ENCODE measurements at places on chromosomes 12 and 14. TPM values are rescaled to one million over a fixed set of nuclear protein-coding genes. Genes with fewer than 3 reads are reported as not detected.

TAS2R13 gene
- 1.2 TPM for total RNA-seq

CD163 gene
- 3.9 TPM for total RNA-seq

DNA sequence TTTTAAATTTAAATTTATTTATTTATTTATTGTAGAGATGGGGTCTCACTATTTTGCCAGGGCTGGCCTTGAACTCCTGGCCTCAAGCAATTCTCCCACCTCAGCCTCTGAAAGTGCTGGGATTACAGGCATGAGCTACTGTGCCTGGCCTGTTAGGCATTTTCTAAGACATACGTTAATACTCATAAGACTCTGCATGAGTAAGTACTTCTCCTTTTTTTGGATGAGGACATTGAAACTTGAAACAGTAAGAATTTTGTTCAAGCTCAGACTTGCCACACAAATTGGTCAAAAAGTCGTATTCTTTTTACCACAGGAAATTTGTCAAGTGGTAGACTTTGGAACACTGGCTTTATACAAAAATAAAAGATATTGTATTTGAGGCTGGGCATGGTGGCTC lies 187.4 kb upstream of the RASSF8 start:
- no peak overlapping the region for H3K4me3 ChIP-seq
- H3K4me1 ChIP-seq: no peaks in the 10 kb centered on the region
- DNase-seq: no peak
- H3K36me3 ChIP-seq: no peaks in the 10 kb centered on the region

DNA sequence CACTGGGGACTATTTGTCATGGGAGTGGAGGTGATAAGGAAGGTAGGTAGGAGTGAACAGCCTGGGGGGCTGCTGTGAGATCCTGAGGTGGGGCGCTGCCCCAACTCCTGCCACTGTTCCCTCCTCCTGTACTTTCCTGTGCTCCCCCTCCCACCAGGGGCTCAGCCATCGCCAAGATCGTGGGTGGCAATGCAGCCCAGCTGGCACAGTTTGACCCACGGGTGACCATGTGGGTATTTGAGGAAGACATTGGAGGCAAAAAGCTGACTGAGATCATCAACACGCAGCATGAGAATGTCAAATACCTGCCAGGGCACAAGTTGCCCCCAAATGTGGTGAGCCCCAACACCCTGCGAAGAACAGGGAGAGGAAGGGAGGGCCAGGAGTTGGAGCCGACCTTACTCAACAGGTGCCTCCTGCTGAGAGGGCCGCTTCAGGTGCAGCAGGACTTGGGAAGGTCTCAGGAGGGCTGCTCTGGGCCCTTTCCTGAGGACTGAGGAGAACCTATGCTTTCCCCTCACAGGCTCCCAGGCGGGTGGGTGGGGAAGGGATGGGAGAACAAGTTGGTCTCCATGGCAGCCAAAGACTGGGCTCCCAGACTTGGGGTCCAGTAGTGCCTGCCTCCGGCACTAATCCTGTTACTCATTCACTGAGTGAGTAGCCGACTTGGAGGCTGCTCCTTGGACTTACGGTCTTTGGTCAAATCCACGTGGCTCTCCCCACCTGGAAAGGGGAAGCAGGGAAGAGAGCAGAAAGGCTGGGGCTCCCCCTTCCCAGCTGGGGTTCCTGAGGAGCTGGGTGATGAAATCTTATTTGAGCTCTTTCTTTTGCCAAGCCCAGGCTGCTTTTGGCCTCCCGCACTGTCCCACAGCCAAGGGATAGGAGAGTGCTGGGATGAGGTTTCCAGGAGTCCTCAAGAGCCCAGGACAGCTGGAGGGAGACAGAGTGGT lies 884 bp downstream of the GPD1 start:
- no peak overlapping the region for H3K27ac ChIP-seq
- H3K4me3 ChIP-seq: no peak overlapping the region
- DNase-seq: no peak
- H3K4me1 ChIP-seq: peaks cover 6% of the 10 kb centered on the region

- H3K4me3 ChIP-seq: no peak overlapping the region
- H3K36me3 ChIP-seq: no peaks in the 10 kb centered on the region
- no peak overlapping the region for H3K27ac ChIP-seq
- H3K27me3 ChIP-seq: no peaks in the 10 kb centered on the region
- no peaks in the 10 kb centered on the region for H3K4me1 ChIP-seq
- DNase-seq: no peak
Measured at GRCh38 chr14:53367644-53368026, 214.5 kb upstream of the DDHD1 start.

DNA sequence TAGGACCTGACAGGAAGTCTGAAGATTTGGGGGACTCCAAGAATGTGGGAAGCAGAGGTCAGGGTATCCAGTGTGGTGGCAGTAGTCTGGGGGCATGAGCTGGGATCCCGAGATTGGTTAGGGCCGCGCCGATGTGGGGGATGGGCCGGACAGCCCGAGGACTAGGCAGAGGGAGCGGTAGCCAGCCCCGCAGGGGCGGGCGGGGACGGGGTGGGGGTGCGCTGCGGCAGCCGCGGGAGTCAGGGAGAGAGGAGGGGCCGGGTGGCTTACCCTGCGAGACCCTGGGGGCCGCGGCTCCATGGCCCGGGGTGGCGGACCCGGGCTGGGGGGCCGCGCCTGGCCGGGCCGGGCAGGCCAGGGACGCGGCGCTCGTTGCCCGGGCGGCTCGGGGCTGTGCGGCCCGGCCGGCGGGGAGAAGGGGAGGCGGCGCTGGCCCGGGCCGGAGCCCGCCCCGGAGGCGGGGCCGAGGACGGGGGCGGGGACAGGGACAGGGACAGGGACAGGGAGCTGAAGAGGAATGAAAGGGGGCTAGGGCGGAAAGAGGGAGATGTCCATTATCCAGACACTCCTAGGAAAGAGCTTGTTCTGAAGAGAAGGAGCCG lies 5.6 kb downstream of the ZNF385A start:
- H3K36me3 ChIP-seq: no peaks in the 10 kb centered on the region
- peaks cover 18% of the 10 kb centered on the region for H3K4me1 ChIP-seq
- no peak overlapping the region for H3K27ac ChIP-seq

- no peak for DNase-seq
- H3K36me3 ChIP-seq: no peaks in the 10 kb centered on the region
- H3K27ac ChIP-seq: no peak overlapping the region
- peaks cover 39% of the 10 kb centered on the region for H3K4me1 ChIP-seq
- H3K4me3 ChIP-seq: peak overlapping the region; percentile 65
Measured at GRCh38 chr12:124554429-124555029, 12.9 kb downstream of the NCOR2 start.

All from naive thymus-derived CD8-positive, alpha-beta T cell (primary cell).